ENCODE measurements at places on chromosomes 2 and 18.

GRCh38 chr18:69897397-69898108, 50.1 kb downstream of the CD226 start:
- DNase-seq: no peak

- no peak for DNase-seq
Measured at GRCh38 chr18:2971741-2972552, 41.0 kb downstream of the LPIN2 start.

DNA sequence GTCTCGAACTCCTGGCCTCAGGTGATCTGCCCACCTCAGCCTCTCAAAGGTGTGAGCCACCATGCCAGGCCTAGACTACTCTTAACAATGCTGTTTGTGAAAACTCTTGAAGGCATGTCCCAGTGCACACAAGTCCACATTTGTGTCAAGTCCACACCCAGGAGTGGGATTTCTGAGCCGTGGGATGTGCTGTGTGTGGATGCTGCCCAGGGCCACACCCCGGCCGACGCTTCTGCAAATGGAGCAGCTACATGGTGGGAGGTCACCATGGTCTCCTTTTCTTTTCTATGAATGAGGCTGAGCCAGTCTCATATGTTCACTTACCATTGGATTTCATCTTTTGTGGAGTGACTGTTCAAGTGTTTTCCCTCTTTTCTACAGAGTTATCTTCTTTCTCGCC, 15.8 kb downstream of the SNED1 start:
- DNase-seq: no peak

- no peak for DNase-seq
Measured at GRCh38 chr18:75168619-75169018, 40.3 kb downstream of the PTGR3 start.

DNA sequence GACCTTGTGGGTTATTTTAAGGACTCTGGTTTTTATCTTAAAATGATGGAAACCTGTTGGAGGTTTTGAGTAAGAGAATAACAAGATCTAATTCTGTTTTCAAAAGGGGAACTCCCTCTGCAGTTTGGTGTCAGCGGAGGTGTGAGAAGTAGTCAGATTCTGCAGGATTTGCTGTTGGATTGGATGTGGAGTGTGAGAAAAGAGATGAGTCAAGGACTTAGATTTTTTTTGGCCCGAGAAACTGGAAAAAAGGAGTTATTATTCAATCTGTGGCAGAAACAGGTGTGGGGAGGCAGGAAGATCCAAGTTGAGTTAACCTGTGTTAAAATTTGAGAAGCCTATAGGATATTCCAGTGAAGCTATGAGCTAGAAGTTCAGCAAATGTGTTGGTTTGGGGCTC, 337.2 kb upstream of the FANCL start:
- DNase-seq: no peak

All from NCI-H1417 treated with DMSO at 0.1 percent for 48 hours (cell line).